PC-9 (cell line): ENCODE measurements at places on chromosomes 7 and 10. TPM values are rescaled to one million over a fixed set of nuclear protein-coding genes. Genes with fewer than 3 reads are reported as not detected.

FAM131B gene
- total RNA-seq = 0.65 and 0.80 TPM in 2 replicates

GPR26 gene
- not detected in 2 replicates for total RNA-seq

C10orf90 gene
- 0.59 TPM in 1 of 2 replicates, not detected in the other for total RNA-seq

PRLHR gene
- not detected in 2 replicates for total RNA-seq

DNA sequence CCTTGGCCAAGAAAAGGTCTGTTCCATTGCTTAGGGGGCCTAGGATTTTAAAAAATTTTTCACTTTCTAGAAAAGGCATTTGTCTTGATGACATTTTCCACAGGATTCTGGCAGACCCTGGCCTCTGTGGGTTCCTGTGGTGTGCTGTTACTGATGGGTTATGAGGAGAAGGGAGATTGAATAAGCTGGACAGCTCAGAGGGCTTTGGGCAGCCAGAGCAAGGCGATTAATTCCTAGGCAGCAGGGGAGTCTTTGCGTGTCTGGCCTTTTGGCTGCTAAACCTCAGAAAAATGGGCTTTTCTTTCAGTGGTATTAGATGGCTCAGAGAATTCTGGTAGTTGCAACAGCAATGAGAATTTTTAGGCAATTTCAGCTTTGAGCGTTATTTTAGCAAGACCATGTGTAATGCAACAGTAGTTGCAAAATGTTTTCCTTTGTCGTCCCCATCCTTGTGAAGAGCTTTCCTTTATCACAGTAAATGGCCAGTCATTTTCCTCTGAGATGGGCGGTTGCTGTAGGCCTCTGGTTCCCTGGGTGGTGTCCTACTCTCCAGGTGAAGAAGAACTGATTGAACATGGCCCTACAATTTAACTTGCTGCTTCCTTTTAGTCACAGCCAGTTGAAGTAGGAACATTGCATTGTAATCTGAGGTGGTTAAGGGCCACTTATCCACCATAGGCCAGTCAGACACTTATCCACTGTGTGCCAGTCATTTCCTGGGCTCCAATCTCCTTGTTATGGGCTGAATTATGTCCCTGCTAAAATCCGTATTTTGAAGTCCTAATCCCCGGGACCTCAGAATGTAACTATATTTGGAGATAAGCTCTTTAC, 43.2 kb downstream of the SH2D4B start:
- DNase-seq = no peak
- no peaks in the 10 kb centered on the region for H3K36me3 ChIP-seq
- H3K27ac ChIP-seq = no peak overlapping the region
- peaks cover 57% of the 10 kb centered on the region; the same call in 1 of the 2 replicates for H3K27me3 ChIP-seq
- no peak overlapping the region for H3K4me3 ChIP-seq

- no peaks in the 10 kb centered on the region for H3K27me3 ChIP-seq
- H3K36me3 ChIP-seq = no peaks in the 10 kb centered on the region
- H3K4me3 ChIP-seq = no peak overlapping the region
- no peak for DNase-seq
- H3K4me1 ChIP-seq = no peaks in the 10 kb centered on the region
- H3K27ac ChIP-seq = no peak overlapping the region
These were observed 75.3 kb upstream of the GDF10 start for GRCh38 chr10:47224546-47225218.

DNA sequence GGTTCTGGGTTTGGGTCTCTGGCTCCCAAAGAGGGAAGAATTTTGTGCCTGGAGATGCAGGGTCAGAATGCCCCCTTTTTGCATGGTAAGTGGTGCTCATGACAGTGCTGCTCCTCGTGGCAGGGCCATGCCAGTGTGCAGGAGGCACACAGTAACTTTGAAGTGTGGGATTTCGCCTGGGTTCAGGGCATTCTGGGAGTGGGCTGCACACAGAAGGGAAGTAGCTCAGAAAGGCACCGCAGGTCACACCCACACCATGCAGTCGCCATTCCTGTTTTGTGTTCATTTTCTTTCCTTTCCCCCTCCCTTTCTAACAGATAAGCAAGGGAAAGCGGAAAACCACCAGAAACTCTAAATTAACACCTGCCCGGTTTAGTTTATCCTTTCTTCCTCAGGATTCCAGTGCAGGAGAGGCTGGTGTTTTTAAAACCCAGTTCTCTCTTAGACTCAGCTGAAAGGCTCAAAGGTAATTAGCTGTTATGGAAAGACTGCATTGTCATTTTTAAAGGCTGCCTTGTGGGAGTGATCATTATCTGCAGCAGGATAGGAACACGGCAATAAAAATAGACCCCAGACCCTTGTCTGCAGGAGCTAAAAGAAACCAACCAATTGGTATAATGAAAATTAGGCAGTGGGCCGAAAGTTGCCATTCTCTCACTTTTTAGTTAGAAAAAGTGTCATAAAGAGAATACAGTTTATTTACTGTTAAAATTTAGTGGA, 50.2 kb downstream of the EEPD1 start:
- H3K27ac ChIP-seq = no peak overlapping the region
- no peaks in the 10 kb centered on the region for H3K27me3 ChIP-seq
- H3K4me1 ChIP-seq = peaks cover 34% of the 10 kb centered on the region
- H3K4me3 ChIP-seq = no peak overlapping the region
- DNase-seq = no peak

GRCh38 chr7:132424821-132425724, 151.2 kb downstream of the PLXNA4 start:
- H3K4me1 ChIP-seq = no peaks in the 10 kb centered on the region
- no peak overlapping the region for H3K27ac ChIP-seq
- H3K36me3 ChIP-seq = no peaks in the 10 kb centered on the region
- DNase-seq = peak; percentile 28

DNA sequence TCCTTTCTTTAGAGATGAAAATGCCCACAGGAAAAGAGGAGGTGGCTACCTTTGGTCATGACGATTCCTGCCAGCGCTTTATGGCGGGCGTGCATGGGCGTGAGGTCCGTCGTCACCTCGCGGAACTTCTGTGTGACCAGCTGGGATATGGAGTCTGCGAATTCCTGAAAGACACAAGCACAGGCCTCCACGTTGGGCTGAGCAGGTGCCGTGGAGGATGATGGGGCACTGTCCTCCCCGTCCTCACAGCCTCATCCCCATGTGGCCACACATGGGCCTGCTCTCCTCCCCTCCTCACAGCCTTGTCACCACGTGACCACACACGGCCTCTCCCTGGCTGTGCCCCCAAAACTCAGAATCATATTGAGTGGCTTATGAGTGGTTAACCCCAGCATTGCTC, 214.7 kb downstream of the WDR37 start:
- no peaks in the 10 kb centered on the region for H3K36me3 ChIP-seq
- no peak overlapping the region for H3K27ac ChIP-seq
- no peak overlapping the region for H3K4me3 ChIP-seq

DNA sequence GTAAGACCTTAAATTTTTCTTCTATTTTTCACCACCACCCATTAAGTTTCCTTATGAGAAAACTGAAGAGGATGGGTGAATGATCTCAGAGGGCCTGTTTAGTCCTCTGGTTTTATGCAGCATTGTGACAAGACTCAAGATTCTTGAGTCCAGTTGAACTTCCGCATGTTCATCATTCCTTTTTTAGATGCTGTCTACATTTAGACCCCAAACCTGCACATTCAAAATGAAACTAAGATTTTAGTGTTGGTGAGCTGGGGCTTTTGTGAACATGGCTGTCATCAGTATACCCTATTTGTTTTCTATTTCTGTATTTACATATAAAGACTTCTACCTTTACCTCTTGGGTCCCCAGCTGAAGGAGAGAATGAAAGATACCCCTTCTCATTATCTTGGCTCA, 31.1 kb downstream of the NET1 start:
- no peak for DNase-seq
- peaks cover 24% of the 10 kb centered on the region for H3K4me1 ChIP-seq
- H3K27me3 ChIP-seq = no peaks in the 10 kb centered on the region
- H3K27ac ChIP-seq = no peak overlapping the region
- no peak overlapping the region for H3K4me3 ChIP-seq

DNA sequence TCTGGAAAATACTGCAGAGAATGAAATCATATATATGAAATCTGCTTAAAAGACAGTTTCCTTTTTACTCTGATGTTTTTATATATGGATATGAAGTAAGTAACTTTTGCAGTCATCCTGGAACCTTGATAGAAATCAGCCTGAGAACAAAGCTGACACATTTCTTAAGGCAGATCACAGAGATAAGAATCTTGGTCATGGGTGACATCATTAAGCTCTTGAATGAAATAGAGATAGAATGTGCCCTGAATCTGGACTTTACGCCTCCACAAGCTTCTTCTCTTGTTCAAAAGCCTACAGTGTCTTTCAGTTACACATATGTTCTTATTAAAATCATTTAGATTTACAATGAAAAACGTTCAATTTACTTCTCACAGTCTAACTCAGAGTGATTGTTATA, 319.1 kb upstream of the CNTNAP2 start:
- DNase-seq = no peak
- no peaks in the 10 kb centered on the region for H3K27me3 ChIP-seq
- H3K27ac ChIP-seq = no peak overlapping the region
- H3K36me3 ChIP-seq = no peaks in the 10 kb centered on the region
- H3K4me3 ChIP-seq = no peak overlapping the region
- no peaks in the 10 kb centered on the region for H3K4me1 ChIP-seq

DNA sequence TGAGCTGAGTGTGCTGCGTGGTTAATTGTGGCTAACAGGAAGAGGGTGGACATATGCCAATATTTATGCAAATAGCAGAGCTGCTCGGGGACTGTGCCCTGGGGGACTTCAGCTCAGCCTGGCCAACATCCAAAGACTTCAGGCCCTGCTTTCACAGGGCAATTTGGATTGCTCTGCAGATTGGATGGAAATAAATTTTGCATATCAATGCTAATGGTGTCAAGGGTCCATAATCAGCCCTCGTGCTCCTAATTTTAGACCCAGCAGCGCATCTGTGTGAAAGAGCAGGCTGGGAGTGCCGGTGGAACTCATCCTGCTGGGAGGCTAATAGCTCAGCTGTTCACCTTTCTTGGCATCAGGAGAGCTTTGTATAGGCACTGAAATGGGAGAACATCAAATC, 270.1 kb downstream of the TCERG1L start:
- H3K36me3 ChIP-seq = no peaks in the 10 kb centered on the region
- no peak overlapping the region for H3K4me3 ChIP-seq
- H3K4me1 ChIP-seq = no peaks in the 10 kb centered on the region
- H3K27me3 ChIP-seq = peaks cover under 1% of the 10 kb centered on the region; the same call in 1 of the 2 replicates
- no peak for DNase-seq

DNA sequence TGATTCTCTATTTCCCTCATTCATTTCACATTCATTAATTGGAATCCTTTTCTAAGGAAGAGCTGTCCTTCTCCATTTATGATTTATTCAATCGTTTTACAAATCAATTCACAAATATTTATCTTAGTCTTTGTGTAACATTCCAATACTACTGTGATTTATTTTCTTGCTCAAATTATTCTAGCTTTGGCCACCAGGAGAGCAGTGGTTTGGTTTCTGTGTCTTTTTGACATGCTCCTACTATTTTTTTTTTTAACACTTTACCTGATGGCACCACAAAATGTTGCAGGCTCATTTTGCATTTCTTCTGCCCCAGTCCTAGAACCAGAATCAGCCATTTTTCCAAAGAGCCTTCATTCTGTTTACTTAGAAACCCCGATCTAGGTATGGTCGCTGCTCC, 13.3 kb upstream of the RBM33 start:
- no peaks in the 10 kb centered on the region for H3K4me1 ChIP-seq
- H3K27ac ChIP-seq = no peak overlapping the region
- H3K27me3 ChIP-seq = peaks cover 47% of the 10 kb centered on the region

DNA sequence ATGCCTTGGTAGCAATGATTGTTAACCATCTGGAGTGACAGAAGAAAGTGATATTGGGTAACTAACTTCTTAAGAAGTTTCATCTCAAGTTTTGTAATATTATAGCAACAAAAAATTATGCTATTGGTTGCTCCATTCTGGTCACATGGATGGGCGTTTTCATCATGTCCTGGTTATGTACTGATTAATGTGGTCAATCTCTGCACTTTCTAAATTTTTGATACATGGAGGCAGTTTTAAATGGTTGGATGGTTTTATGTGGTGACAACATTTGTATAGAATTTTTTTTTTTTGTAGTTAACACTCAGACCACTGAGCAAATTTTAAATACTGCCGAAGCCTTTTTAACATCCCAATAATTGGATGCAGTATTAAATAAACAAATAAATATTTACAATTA, 55.2 kb upstream of the CCAR1 start:
- H3K36me3 ChIP-seq = no peaks in the 10 kb centered on the region
- no peak overlapping the region for H3K27ac ChIP-seq
- no peak overlapping the region for H3K4me3 ChIP-seq
- H3K27me3 ChIP-seq = no peaks in the 10 kb centered on the region
- DNase-seq = no peak

DNA sequence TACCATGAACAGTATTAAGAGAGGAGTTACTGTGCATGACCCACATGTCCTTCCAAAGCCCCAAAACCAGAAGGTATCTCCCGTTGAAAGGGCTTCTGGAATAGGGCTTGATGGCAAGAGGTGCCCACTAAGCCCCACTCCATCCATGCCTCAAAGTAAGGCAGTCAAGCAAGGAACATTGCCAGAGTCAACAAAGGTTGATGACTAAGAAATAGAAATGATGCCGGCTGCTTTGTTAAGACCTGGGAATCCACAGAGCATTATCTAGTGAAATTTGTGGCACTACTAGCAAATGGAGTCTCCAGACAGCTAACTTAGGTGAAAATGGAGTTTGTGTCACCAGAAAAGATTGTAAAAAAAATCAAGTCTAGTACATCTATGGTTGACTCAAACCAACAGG, 6.2 kb downstream of the SFR1 start:
- H3K36me3 ChIP-seq = no peaks in the 10 kb centered on the region
- no peak overlapping the region for H3K4me3 ChIP-seq
- peaks cover 1% of the 10 kb centered on the region; the same call in 1 of the 2 replicates for H3K4me1 ChIP-seq
- H3K27me3 ChIP-seq = no peaks in the 10 kb centered on the region

DNA sequence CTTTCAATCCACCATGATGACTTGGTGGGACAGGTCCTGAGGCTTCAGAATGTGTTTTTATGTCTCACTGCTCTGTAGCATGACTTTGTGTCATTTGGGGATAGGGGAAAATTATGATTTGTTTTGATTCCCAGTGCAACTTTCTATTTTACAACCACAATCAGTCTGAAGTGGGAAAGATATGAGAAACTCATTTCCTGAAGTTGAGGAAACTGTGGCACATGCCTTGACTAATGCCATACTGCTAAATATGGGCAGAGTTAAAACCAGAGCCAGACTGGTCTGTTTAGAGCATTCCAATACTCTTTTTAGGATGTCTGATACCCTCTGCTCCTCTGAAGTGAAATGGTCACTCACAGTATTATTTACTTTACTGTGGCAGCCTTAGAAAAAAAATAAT, 307.7 kb downstream of the ADRA2A start:
- H3K27ac ChIP-seq = no peak overlapping the region
- no peaks in the 10 kb centered on the region for H3K27me3 ChIP-seq
- H3K4me1 ChIP-seq = no peaks in the 10 kb centered on the region
- DNase-seq = no peak
- no peak overlapping the region for H3K4me3 ChIP-seq
- no peaks in the 10 kb centered on the region for H3K36me3 ChIP-seq

GRCh38 chr7:158707610-158708009, 3.0 kb upstream of the NCAPG2 start:
- no peak overlapping the region for H3K27ac ChIP-seq
- peaks cover 43% of the 10 kb centered on the region for H3K4me1 ChIP-seq
- no peak for DNase-seq
- no peak overlapping the region for H3K4me3 ChIP-seq
- H3K27me3 ChIP-seq = no peaks in the 10 kb centered on the region
